ENCODE measurements at places on chromosomes 6 and 20.

DNA sequence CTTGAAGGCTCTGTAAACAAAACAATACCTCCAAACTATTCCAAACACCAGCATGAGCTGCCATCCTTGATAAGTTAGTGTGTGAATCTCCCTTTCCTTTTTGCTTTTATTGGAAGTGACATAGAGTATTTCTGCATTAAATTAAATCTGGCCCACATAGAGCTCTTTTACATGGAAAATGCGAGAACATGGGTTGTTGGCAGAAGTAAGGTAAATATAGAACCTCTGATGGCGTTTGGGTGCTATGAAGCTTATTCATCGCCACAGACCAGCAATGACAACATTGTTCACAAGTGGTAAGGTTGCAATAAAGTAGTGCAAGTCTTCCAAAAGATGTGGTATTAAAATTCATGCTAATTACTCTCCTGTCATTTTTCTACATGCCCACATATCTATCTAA, 445.8 kb upstream of the JAG1 start:
- no peak for DNase-seq

- DNase-seq = no peak
Measured at GRCh38 chr6:138206862-138207261, 11.4 kb downstream of the PBOV1 start.

- no peak for DNase-seq
Measured at GRCh38 chr6:17013701-17014100, 88.1 kb upstream of the STMND1 start.

GRCh38 chr6:36197739-36198221, 1.2 kb downstream of the BRPF3 start:
- no peak for DNase-seq

DNA sequence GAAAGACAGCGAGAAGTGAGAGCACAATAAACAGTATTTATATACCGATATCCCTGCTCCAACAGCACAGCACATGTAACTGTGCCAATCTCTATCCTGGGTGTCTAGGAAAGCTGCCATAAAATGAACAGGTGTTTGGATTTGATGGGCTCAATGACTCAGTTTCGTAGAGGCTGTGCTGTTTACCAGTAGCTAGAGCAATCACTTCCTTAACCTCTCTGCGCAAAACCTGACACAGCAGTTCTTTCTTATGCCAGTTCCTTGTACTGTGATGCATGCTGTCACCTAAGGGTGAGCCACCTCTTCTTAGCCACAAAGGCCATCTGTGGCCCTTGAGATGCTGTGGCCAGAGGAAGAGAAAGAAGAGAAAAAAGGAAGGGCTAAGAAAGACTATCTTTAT, 59.3 kb downstream of the SHPRH start:
- no peak for DNase-seq

- DNase-seq = peak; percentile 70
Measured at GRCh38 chr6:24936641-24937317, 1.0 kb upstream of the RIPOR2 start.

- DNase-seq = no peak
Measured at GRCh38 chr20:48066246-48066645, 281.0 kb upstream of the SULF2 start.

DNA sequence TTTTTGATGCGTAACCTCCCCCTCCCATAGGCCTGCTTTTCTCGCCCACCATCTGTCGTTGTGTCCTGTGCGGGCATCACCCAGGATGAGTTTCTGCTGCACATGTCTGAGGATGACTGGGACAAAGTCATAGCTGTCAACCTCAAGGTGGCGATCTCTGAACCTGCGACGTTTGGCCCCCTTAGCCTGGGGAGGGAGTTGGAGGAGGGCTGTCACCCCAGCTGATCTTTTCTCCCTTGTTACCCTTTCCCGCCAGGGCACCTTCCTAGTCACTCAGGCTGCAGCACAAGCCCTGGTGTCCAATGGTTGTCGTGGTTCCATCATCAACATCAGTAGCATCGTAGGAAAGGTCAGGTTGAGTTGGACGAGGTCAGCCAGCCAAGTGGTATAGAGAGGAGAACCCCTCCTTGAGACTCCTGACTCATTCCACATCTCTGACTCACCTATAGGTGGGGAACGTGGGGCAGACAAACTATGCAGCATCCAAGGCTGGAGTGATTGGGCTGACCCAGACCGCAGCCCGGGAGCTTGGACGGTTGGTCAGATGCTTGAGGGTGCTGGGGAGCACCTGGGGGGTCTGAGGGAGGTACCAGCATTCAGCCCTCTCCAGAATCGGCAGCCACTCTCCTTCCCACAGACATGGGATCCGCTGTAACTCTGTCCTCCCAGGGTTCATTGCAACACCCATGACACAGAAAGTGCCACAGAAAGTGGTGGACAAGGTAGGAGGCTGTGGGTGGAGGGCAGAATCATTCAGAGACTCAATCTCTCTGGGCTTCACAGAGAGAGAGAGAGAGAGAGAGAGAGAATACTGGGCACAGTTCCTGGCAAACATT, 954 bp downstream of the HSD17B8 start:
- no peak for DNase-seq

DNA sequence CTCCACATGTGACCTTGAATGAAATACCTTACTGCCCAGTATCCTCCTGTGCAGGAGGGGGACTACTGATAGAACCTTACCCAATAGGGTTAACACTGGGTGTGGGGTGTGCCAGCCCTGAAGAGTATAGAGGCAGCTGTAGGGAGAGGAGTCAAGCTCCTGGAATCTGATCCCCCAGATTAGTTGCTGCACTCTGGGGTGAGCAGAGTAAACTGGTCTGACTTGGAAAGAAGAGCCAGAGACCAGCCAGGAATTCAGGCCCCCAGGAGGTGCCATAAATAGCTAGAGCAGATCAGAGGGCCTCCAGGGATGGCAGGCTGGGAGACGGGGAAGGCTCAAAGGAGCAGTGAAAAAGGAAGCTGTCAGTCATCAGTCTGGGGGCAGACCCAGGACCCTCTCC, 3.5 kb upstream of the APOBEC2 start:
- DNase-seq = no peak

DNA sequence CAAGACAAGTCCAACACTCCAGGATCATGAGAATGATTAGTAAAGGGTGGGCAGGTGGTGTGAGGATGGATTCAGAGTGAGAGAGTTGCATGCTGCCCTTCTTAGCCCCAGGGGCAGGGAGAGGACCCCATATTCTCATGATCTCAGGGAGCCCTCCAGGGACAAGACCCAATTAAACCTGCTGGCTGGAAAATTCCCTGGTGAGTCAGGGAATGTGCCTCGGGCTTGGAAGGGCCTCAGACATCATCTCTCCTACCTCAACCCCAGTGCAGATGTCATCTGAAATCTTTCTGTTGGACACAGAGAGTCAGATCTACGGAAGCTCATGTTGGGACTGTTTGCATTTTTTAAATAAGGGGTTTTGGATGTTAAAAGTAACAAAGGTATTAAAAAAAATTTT, 9.2 kb upstream of the SIRPD start:
- no peak for DNase-seq

GRCh38 chr20:48404598-48404997, 423.2 kb downstream of the PREX1 start:
- no peak for DNase-seq

DNA sequence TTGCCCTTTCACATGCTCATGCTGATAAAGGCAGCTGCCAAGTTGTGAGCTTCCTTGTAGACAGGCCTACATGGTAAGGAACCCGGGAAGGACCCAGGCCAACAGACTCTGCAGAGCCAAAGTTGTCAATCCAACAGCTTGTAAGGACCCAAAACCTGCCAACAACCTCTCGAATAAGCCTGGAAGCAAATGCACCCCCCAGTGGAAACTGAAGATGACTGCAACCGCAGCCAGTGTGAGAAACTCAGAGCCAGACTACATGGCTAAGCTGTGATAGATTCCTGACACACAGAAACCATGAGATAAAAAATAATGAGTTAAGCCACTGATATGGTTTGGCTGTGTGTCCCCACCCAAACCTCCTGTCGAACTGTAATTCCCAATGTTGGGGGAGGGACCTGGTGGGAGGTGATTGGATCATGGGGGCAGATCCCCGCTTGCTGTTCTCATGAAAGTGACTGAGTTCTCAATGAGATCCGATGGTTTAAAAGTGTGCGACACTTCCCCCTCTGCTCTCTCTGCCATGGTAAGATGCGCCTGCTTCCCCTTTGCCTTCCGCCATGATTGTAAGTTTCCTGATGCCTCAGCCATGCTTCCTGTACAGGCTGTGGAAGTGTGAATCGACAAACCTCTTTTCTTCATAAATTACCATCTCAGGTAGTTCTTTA, 18.8 kb upstream of the CLPSL2 start:
- peak; percentile 24 for DNase-seq

GRCh38 chr6:33979750-33980149, 166.1 kb downstream of the GRM4 start:
- DNase-seq = no peak

- DNase-seq = no peak
Measured at GRCh38 chr20:10547276-10548114, 112.4 kb downstream of the SLX4IP start.

DNA sequence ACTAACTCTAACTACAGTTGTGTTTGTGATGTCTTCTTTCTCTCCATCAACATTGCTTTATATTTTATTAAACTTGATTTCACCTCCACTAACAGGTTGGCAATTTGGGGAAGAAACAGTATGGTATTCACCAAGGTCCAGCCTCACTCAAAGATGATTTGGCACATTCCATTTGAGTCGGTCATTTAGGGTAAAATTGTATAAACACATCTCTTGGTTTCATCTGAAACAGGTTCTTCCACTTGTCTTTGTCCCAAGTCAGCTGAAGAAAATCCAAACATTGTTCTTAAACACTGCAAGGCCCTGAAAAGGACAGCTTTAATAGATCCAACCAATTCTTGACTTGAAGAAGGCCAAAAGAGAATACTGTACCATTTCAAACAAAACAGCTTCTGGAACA, 104.9 kb upstream of the NT5E start:
- DNase-seq = no peak

DNA sequence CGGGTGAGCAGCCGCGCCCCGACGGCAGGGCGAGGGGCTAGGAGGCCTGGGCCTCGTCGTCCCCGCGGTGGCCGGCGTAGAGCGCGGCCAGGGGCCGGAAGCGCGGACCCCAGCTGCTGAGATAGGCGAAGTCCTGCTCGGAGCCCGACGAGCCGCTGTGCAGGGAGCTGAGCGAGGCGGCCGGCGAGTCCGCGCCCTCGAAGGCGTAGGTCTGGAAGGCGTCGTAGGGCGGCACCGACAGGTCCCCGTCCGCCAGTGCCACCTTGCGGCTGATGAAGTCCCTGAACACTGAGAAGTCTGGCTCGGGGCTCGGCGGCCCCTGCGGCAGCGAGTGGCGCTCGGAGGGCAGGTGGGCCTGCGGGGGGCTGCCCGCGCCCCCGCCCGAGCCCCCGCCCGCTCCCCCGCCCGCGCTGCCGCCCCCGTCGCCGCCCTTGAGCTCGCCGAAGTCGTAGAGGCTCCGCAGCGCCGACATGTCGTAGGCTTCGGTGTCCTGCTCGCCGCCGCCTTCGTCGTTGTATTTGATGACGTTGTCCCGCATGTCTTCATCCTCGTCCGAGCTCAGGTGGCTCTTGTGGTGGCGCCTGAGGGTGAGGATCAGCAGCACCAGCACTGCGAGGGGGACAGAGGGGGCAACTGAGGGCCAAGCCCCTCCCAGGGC, 56.5 kb downstream of the CD40 start:
- DNase-seq = peak; percentile 70

- no peak for DNase-seq
Measured at GRCh38 chr20:45359069-45359405, 3.9 kb upstream of the SYS1 start.

GRCh38 chr6:48933136-48933535, 529.9 kb downstream of the MMUT start:
- no peak for DNase-seq

GRCh38 chr20:51221791-51222408, 199.0 kb upstream of the KCNG1 start:
- DNase-seq = no peak

GRCh38 chr20:64223526-64224067, 32.0 kb upstream of the PCMTD2 start:
- no peak for DNase-seq

DNA sequence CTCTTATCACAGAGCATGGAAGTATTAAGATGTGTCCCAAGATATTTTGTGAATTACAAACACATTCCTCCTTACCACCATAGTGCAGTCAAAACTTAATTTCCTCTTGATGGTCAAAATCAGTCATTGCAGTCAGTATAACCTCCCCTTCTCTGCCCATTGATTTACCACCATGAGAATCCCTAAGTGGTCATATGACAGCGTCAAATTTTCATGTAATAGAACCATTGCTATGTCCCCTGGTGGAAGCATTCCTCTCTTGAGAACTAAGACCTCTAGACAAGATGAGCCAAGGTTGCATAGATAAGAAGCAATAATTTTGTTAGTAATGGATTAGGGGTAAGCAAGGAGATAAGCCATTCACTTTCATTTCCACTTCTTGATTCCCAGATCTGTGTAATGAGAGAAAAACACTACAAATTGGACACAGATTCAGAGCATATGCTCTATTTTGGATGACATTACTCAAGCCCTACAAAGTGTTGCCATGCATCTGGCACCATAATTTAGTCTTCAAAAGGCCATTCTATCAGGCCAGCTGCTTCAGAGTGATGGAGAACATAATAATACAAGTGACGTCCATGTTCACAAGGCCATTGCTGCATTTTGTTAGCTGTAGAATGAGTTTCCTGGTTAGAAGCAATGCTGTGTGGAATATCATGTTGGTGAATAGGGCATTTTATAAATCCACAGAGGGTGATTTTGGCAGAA, 49.6 kb upstream of the PDE7B start:
- DNase-seq = no peak

DNA sequence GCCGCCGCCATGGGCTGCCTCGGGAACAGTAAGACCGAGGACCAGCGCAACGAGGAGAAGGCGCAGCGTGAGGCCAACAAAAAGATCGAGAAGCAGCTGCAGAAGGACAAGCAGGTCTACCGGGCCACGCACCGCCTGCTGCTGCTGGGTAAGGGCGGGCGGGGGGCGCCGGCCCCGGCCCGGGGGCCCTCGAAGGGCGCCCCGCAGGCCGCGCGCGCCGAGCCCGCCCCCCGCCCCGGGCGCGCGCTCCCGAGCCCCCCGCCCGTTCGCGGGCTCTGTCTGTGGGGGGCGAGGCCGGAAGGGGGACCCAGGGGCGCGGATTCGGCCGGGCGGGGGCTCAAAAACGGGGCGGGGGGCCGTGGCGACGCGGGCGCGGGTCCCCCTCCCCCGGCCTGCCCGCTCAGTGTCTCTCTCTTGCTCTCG, 39.2 kb downstream of the GNAS start:
- DNase-seq = no peak

DNA sequence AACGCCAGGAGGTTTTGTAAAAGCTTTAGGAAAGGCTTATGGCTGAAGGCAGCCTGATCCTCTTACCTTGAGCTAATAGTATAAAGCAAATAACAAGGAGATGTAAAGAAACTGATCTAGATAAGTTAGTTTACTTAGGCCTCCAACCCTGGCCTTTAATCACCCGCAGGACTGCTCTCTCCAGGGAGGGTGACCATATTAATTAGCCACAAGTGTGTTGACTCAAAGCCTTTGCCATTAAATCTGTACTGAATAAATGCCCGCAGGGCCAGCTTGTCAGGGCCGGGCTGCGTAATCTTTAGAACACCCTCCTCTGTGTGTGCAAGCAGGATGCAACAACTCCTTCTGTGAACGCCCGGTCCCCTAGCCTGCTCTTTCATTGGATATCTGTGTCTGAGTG, 6.1 kb upstream of the PRSS16 start:
- DNase-seq = no peak

GRCh38 chr20:61253264-61253639, 1.2 kb downstream of the CDH4 start:
- no peak for DNase-seq
